ENCODE measurements at places on chromosomes 1 and 21.

GRCh38 chr1:112506306-112506705 is 2.5 kb upstream of the WNT2B start:
- no peak for DNase-seq

DNA sequence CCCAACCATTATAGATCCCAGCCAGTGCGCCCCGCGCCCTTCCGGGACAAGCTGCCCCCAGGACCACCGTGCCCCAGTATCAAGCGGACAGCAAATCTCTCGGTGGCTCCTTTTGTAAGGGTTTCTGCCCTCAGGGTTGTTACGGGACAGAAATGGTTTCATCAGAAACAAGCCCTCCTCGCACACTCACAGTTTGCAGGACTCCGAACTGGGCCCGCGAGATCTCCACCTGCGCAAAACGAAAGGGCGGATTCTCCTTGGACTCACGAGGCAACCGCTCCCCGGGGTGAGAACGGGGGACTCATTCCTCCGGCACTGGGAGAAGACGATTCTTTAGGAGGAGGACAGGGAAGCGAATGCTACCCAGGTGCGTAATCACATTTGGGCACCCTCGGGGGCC is 51.1 kb upstream of the H6PD start:
- DNase-seq = no peak

DNA sequence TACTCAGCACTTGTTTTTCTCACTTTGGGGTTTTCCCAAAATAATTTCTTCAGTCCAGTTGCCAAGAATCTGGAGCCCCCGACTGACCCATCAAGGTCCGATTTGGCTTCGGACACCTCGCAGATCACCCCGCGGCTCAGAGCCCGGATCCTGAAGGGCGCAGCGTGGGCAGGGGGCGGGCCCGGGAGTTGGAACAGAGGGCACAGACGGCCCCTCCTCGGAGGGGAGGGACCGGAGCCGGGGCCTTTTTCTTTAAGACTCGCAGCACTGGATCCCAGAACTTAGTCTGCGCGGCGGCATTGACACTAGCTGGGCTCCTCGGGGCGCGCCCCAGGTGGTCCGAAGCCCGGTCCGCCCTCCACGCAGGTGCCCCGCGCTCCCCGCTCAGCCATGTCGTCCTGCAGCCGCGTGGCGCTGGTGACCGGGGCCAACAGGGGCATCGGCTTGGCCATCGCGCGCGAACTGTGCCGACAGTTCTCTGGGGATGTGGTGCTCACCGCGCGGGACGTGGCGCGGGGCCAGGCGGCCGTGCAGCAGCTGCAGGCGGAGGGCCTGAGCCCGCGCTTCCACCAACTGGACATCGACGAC is at the start of gene CBR3:
Gene CBR3, plus strand, starts transcription at position 277 of the 588 bp plus-strand sequence. Its CDS starts 114 bp downstream, at position 391.
- peak; percentile 66 for DNase-seq

- DNase-seq = peak; percentile 28
Observed at GRCh38 chr1:62356257-62356835, 37.1 kb upstream of the KANK4 start.

GRCh38 chr1:14580986-14581385 is 17.5 kb upstream of the KAZN start:
- no peak for DNase-seq

DNA sequence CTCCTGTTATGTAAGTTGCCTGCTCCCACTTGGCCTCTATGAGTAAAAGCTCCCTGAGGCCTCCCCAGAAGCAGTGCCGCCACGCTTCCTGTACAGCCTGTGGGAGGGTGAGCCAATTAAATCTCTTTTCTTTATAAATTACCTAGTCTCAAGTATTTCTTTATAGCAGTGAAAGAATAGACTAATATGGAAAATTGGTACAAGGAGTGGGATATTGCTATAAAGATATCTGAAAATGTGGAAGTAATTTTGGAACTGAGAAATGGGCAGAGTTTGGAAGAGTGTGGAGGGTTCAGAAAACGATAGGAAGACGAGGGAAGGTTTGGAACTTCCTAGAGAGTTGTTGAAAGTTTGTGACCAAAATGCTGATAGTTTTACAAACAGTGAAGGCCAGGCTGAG is 572.3 kb downstream of the MATN1 start:
- no peak for DNase-seq

GRCh38 chr1:11725616-11726015 is 10.3 kb upstream of the AGTRAP start:
- no peak for DNase-seq

DNA sequence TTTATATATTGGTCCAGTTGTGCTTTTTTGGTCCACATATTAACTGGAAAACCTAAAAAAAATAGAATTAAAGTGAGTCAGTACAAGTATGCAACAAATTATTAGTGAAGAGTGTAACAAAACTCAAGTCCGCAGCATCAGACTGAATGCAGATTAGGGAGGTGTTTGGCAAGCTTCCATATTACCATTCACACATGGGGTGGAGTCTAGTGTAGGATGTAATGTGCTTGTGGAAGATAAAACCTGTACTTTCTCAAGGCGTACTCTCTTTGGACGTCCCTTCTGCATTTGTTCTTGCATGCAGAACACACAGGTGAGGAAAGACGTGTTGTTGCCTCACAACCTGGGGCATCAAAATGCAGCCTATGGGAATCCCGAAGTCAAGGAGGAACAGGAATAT is 668.7 kb downstream of the MRPL39 start:
- no peak for DNase-seq

- no peak for DNase-seq
Observed at GRCh38 chr1:41280202-41281032, 38.3 kb upstream of the SCMH1 start.

GRCh38 chr1:212473729-212474128 is 41.0 kb downstream of the NENF start:
- no peak for DNase-seq

DNA sequence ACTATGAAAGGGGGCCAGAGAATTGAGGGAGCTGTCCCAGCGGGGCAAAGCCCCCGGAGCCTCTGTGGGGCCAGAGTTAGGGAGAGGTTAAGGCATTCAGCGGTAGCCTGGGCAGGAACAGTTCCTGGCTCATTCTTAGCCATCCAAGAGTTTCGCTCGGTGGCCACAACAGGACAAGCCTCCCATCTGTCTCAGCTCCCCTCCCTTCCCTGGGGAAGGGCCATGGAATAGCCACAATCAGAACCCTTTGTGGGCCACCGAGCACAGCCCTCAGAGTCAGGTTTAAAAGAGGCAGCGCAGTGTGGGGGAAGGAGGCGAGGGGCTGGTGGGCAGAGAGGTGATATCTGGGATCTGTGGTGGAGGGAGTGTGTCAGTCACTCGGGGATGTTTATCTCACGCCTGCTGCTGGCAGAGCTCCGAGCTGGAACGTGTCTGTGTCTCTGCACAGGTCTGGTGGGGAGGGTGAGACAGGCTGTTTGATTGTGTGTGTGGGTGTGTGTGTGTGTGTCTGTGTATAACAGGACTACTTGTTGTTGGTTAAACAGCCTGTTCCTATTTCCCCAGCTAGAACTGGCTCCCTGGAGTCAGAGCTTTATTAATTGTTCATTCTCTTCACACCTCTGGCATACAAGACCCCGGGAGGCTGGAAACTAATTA is 49.6 kb upstream of the GOLT1A start:
- DNase-seq = no peak

- DNase-seq = no peak
Observed at GRCh38 chr1:178714453-178714852, 10.6 kb upstream of the RALGPS2 start.

DNA sequence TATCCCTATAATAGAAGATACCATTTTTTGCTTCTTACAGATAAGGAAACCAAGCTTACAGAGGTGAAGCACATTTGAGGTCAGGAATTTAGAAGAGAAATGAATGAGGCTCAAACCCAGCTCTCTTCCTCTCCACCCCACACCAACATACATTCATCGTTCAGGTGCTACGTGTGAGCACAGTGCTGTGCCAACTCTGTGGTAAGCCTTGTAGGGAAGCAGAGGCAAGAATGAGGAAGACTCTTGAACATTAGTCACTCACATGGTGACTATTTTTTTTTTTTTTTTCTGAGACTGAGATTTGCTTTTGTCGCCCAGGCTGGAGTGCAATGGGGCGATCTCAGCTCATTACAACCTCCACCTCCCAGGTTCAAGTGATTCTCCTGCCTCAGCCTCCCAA is 314.0 kb downstream of the NTNG1 start:
- DNase-seq = no peak

- DNase-seq = no peak
Observed at GRCh38 chr1:211908453-211908852, 77.9 kb upstream of the LPGAT1 start.

DNA sequence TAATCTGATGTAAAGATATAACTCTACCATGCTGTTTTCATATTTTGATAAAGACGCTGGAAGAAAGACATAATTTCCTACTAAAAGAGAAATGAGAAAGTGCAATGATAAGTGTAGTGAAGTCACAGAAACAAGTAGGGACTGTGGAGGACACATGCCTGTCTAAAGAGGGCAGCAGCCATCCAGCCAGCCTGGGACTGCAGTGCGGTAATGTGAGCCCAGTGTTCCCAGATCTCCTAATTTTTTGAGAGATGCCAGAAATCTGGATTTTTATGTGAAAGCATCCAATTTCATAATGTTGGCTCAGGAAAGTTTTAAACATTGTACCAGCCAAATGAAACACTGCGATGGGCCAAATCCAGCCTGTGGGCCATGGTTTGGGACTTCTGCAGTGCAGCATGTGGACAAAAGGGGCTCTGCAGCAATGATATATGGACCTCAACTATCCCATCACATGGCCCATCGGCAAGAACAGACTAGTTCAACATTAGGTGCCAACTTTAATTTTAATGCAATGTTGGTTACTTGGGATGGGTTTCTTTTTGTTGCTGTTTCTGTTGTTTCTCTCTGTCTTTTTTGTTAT is 329.5 kb downstream of the LTN1 start:
- no peak for DNase-seq

Data from activated naive CD4-positive, alpha-beta T cell treated with anti-CD3 and anti-CD28 coated beads for 36 hours (primary cell).